Omental fat pad (tissue), 4 donors: ENCODE measurements at places on chromosomes 1 and 21. TPM values are rescaled to one million over a fixed set of nuclear protein-coding genes. Genes with fewer than 3 reads are reported as not detected.

The DDR2 gene
- 150 TPM for total RNA-seq

DNA sequence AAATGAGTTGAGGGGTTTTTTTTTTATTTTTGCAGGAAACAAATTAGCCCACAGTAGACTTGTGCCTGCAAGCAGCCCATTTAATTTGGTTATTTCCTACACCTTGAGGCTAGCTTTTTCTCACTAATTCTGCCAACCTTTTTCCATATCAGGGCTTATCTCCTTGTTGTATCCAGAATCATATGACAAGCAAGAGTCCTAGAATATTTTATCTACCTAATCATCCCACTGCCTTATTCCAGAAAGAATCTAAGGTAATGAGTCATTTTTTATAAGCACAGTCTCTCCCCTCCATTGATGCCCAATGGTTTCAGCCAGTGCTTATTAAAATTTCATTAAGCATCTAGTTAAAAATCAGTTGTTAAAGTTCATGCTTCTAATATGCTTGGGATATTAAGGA, 324.1 kb downstream of the BARHL2 start:
- DNase-seq, result no peak

DNA sequence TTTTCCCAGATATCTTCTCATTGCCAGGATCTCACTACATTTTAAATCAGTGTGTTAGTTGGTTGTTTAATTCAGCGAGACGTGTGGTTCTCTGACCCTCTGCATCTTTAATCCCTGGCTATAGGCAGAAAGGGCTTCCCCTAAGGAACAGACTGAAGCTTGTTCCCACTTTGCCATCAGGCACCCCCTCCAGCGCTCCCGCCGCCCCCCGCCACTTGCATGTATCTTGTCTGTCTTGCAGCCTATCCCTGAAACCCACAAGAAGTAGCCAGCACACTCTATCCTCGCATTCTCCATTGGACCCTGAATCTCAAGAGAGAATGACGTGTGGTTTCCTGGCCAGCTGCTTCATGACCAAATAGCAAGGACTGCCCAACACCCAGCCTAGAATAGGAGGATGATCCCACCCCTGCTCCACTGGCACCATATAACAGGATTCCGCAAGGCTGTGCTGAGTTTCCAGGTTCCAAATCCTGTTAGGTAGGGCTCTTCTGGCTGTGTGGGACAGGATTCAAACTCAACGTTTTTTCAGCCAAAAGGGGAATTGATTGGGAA, 7.8 kb downstream of the CLDN19 start:
- DNase-seq, result no peak

DNA sequence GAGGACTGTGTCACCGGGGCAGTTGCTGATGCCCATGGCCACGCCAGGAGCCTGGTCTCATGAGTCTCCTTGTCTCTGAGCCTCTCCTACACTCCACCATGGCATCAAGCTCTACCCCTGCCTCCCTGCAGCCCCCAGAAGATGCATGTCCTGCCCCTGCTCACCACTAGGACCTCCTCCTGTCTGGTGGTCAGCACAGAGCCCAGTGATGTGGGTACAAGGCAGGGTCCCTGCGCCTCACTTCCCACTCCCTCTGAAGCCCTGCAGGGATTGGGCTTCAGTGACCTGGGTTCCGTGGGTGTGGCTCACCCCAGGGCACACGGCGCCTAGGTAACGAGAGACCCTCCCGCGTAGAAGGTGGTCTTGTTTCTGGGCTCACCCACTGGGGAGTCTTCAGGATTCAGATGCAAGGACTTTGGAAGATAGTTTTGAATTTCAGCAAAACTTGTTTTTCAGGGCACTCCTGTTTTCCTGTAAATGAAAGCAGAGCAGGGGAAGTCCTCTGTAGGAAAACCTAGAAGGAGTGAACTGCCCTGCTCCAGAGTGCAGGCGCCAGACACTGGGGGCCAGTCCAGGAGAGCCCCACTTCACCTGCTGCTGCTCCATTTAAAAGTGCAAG, 2.8 kb downstream of the COL18A1 start:
- no peak for DNase-seq

GRCh38 chr1:103109311-103109920, 1.1 kb upstream of the COL11A1 start:
- no peak for DNase-seq
